Activated naive CD8-positive, alpha-beta T cell treated with anti-CD3 and anti-CD28 coated beads for 36 hours (primary cell): ENCODE measurements at places on chromosomes 5 and 9. TPM values are rescaled to one million over a fixed set of nuclear protein-coding genes. Genes with fewer than 3 reads are reported as not detected.

Gene PCDHB14
- total RNA-seq: not detected

- H3K4me3 ChIP-seq: no peak overlapping the region
- H3K36me3 ChIP-seq: no peaks in the 10 kb centered on the region
- no peaks in the 10 kb centered on the region for H3K27me3 ChIP-seq
Observed at GRCh38 chr5:138149530-138149929, 10.3 kb upstream of the NME5 start.

DNA sequence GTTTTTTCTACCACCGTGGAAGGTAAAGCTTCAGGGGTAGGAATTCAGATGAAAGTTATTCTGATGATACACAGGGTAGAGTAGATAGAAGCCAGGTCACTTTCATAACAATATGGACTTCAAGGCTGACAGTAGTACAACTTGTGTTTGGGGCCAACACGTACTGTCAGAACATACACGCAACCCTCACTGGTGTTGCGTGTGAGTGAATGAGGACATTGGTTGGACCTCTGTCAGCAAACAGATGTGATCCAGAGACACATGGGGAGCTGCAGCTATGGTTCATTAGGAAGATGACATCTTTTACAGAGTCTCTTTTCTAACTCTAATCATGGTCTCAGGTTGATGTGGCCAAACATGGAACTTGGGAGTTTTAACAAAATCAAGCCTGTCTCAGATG lies 70.1 kb upstream of the MOCS2 start:
- no peak overlapping the region for H3K27ac ChIP-seq
- no peak overlapping the region for H3K4me3 ChIP-seq
- DNase-seq: no peak
- H3K4me1 ChIP-seq: peaks cover 4% of the 10 kb centered on the region

DNA sequence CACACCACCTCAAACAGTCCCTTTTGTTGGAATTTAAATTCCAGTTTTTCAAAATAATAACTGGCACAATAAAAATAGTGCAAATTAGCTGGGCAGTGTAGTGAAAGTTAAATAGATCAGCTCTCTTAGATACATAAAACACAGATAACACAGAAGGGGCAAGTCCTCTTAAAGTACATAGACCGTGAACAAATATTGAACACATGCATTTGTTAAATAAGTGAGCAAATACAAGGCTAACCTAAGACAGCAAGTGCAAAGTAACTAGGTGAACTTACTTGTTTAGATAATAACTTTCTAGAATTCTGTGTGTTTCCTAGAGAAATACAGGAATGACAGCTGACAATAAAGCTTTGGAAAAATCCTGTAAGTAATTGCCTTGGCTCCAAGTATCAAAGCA lies 280.1 kb downstream of the DOCK8 start:
- no peak overlapping the region for H3K4me3 ChIP-seq
- DNase-seq: no peak
- no peak overlapping the region for H3K27ac ChIP-seq
- H3K36me3 ChIP-seq: no peaks in the 10 kb centered on the region
- H3K4me1 ChIP-seq: no peaks in the 10 kb centered on the region

Gene PCDHGA6
- 0.08 TPM for total RNA-seq

DNA sequence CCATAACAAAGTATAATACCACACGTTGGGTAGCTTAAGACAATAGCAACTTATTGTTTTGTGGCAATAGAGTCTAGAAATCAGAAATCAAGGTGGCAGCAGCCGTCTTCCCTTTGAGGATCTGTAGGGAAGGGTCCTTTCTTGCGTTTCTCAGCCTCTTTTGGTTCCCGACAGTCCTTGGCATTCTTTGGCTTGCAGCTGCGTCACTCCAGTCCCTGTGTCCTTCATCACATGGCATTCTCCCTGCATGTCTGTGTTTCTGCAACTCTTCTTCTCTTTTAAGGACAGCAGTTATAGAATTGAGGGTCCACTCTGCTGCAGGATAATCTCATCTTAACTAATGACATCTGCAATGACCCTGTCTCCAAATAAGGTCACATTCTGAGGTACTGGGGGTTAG lies 140.1 kb downstream of the FBXL7 start:
- H3K27ac ChIP-seq: no peak overlapping the region
- no peak overlapping the region for H3K4me3 ChIP-seq
- H3K4me1 ChIP-seq: no peaks in the 10 kb centered on the region
- no peaks in the 10 kb centered on the region for H3K27me3 ChIP-seq

DNA sequence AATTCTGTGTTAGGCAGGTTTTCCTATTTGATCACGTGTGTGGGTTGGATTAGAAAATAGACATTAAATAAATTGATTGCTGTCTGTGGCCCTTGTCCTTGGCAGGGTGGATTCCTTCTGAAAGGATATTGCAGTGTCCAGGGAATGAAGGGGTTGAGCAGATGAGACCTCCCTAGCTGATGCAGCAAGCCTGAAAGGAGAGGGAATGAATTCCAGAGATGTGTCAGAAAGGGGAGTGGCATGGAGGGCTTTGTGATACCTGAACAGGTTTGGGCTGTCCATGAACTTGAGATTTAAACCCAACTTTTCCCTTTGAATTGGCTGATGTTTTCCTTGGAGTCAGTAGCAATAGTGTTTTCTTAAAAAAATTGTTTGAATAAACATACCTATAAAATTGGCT lies 66.8 kb downstream of the ADCY2 start:
- H3K4me1 ChIP-seq: no peaks in the 10 kb centered on the region
- no peak for DNase-seq
- no peaks in the 10 kb centered on the region for H3K27me3 ChIP-seq
- no peak overlapping the region for H3K4me3 ChIP-seq
- no peak overlapping the region for H3K27ac ChIP-seq

GRCh38 chr5:175475248-175475647 lies 3.1 kb upstream of the SFXN1 start:
- no peaks in the 10 kb centered on the region for H3K27me3 ChIP-seq
- H3K4me1 ChIP-seq: peaks cover 33% of the 10 kb centered on the region
- H3K4me3 ChIP-seq: no peak overlapping the region

Gene NPDC1
- total RNA-seq: 13.5 TPM

Gene PCDHB7
- total RNA-seq: not detected

Gene PCDHB9
- total RNA-seq: not detected
